Femur (tissue), 1 donor: ENCODE measurements at places on chromosomes 7 and 10.

DNA sequence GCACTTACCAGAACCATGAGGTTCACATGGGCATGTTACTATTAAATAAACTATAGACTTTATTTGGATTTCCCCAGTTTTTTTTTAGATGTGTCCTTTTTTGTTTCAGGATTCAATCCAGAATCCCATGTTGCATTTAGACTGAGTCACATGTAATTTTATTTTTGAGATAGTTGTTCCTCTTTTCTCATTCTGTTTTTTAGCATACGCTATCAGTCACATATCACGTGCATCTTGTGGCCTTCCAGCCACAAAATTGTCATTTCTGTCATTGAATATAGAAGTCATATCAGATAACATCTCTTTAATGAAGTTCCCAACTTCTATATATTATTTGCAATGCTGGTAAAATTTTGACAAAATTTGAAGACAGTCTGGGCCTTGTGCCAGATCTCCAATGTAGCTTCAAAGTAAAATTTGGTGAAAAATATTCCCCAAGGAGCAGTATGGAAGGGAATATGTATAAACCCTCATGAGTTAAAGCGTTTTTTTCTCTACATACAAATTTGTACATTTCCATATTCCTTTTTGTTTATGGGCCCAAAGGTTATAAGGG lies 132.3 kb upstream of the MKI67 start:
- DNase-seq, result no peak

DNA sequence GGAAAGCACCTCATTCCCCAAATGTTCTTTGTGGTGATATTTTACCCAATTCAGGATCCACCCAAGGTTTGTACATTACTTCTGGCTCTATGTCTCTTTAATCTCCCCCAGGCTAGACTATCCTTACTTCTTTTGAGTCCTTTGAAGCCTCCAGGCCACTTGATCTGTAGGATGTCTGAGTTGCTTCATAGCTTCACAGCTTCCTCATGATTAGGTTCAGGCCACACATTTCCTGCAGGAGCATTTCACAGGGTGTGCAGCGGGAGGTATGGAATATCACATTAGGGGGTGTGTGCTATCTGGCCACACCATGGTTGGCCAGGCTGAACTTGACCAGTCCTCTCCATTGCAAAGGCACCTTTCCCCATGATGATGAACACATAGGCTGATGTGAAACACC lies 18.7 kb downstream of the TSPAN15 start:
- DNase-seq, result no peak

DNA sequence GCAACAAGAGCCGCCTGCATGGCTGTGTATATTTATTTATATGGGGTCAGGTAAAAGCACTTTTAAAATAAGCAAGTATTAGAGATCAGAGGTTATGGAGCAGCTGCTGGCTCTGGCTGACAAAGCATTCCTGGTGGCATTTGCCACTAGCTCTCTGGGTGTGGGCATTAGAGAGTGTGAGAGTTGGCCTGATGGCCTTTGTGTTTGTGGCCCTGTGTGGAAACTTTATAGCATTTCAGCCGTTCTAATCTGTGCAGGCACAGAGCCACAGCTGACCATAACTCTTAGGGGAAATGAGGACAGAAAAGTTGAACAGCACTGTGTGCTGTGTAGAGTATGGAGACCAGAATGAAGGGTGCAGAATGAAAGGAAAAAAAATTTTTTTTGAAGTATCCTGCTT lies 118.9 kb downstream of the AUTS2 start:
- no peak for DNase-seq

- DNase-seq, result no peak
Observed at GRCh38 chr10:123011987-123012386, 3.2 kb downstream of the ACADSB start.

GRCh38 chr7:156993925-156994235 lies 16.6 kb downstream of the MNX1 start:
- no peak for DNase-seq

- no peak for DNase-seq
Observed at GRCh38 chr7:95796617-95797016, 24.3 kb downstream of the DYNC1I1 start.

DNA sequence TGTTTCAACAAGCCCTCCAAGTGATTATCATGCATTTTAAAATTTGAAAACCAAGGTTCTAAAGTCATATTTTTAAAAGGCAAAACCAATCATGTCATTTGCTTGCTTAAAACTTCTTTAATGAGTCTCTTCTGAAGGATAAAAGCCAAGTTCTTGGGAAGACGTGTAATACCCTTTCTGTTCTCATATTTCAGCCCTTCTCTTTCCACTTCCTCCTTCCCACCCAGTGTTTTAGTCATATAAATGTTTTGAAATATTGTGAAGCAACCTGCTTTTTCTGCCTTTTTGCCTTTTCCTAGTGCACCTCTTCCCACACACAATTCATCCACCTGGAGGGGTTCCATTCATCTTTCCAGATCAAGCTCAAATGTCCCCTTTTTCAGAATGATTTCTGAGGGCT lies 211.1 kb upstream of the LRRTM3 start:
- no peak for DNase-seq

- no peak for DNase-seq
Observed at GRCh38 chr10:63889803-63890202, 368.6 kb downstream of the REEP3 start.

- no peak for DNase-seq
Observed at GRCh38 chr7:106964466-106964865, 80.0 kb upstream of the PRKAR2B start.
